ENCODE measurements at places on chromosomes 6 and 20.

- no peak for DNase-seq
These were observed 53.0 kb upstream of the AIG1 start for GRCh38 chr6:143007646-143008045.

DNA sequence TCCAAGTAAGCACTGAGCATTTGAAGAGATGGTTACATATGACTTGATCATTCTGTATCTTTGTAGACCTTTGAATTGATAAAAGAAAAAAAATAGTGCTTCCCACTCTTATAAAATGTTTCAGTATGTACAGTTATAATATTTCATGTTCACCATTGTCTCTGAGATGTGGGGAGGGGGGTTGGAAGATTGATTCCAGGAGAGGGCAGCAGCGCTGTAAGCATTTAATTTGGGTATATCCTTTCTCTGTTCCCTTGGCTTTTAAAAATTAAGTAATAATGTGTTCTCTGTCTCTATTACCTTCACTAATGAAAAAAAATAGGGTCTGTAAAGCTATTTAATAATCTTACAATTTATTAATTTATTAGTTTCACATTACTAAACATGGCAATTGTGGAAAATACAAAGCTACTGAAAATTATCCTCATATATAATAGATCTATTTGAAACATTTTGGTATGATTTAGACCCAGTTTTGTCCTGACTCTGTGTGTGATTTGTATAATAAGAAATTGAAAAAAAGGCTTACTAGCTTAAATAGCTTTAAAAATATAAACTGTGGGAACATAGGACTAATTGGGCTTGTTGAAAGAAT is 341.2 kb downstream of the CDKAL1 start:
- no peak for DNase-seq

- DNase-seq, result peak; percentile 56
These were observed 56.8 kb downstream of the NOL4L start for GRCh38 chr20:32528171-32528891.

- no peak for DNase-seq
These were observed 26.7 kb upstream of the YWHAB start for GRCh38 chr20:44858606-44859360.

All from dorsolateral prefrontal cortex (tissue), 122 donors.